ENCODE measurements at places on chromosomes 6 and 20.
A peak's percentile ranks its signal among the peaks of the same experiment; 100 is the strongest.

DNA sequence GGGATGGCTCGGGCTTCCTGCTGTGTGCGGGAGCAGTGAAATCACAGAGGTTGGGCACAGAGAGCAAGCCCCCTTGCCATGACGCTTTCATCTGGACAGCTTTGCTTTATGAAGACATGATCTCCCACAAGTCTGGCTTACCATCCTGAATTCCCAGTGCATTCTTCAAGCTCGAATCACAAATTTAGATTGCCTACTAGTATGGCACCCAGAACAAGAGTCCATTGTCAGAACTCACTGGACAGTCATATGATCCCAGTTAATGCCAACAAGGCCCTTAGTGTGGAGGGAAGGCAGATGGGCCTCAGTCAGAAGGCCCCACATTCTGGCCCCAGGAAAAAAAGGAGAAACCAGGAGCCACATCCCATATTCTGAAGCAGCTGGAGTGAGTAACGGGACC lies 147.3 kb upstream of the FOXQ1 start:
- no peak for DNase-seq

DNA sequence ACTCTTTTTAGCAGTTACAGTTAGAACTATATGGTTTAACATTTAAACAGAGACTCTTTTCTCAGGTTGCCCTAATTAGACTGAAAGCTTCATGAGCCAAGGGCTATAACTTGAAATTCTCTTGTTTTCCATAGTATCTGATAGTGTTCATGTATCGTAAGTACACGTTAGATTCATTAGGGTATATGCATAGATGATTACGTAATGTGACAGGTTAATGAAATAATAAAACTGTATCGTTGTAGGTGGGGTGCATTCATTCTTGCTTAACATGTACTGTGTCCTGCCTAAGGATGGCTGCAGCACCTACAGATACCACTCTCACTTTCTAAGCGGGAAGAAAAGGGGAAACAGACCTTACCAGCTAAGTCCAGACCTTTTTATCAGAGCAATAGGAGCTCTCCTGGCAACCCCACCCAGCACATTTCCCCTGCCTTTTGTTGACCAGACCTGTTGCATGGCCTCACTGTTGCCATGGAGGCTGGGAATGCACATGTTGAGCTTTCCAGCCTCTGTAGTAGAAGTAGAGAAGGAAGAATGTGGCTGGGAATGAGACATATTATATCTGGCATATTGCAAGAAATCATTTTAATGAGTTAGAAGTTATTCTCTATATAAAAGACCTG lies 83.0 kb downstream of the MAP3K4 start:
- no peak for DNase-seq

DNA sequence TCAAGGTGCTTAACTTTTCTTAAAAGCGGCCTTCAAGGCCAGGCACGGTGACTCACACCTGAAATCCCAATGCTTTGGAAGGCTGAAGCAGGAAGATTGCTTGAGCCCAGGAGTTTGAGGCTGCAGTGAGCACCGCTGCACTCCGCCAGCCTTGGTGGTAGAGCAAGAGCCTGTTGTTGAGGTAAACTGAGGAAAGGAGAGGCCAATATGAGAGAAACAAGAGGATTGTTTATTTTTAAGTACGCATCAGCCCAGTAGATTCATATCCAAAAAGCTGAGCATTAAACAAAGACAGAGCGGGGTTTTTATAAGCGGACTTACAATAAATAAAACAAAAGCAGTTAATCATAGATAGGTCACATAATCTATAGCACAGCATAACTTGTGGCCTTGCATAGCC lies 15.0 kb upstream of the GMPR start:
- no peak for DNase-seq

DNA sequence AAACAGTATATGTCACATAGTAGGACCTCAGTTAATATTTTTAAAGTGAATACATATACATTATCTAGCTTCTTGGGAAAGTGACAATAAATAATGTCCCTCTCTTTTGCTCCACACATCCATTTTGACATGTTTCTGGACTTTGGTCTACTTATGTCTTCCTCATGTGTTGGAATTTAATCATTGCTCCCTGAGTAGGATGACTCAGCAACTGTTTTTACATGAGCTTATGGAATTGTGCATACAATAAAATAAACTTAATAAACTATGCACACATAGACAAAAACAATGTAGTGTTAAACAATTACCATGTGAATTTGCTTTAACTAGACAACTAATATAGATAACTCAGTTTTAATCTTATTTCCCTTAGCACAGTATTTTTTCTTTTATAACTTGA lies 503.8 kb downstream of the TFAP2B start:
- no peak for DNase-seq

DNA sequence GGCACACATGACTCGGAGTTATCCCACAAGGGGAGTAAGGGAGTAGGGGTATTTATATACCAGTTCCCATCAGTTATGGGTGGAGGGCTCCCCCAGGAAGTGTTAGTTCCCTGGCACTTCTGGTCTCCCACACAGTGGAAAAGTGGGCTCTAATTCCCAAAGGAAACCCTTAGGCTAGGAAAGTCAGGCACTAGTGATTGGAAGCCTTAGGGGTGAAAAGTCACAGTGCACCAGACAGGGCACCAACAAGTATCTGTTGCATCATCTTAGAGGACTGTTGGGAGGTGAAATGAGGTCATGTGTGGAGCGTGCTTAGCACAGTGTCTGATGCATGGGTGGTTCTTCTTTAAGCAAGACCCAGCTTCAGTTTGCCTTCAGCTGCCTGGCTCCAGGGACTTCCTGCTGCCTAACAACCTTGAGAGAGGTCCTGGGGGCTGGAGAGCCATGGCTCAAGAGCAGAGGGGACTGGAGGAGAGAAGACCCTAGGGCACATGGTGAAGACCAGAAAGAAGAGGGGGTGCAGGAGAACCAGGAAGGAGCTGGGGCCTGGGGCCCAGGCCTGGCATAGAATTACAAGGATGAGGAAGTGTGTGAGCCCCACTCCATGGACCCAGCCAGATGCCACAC lies 7.5 kb upstream of the FOXP4 start:
- peak; percentile 61 for DNase-seq

DNA sequence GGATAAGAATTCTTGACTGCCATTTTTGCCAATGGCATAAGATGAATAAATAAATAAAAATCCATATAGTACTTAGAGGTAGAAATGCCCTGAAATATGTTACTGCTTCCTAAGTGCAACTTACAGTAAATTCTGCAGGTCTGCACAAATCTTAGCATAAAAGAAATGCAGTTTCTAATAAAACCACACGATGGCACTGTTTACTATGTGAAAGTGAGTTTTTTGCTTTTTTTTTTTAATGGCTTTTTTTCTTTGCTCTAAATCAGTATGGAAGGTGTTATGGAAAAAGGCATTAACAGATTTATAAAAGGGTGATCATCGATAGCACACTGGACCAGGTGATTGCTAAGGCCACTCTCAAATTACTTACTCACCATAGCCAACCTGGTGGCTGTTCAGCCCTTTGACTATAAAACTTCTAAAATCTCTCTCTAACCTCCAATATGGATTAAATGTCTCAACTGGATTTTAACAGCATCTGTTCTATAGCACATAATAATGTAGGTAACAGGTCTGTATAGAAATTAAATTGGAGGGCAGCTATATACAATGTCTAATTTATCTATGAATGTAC lies 45.8 kb downstream of the AHI1 start:
- no peak for DNase-seq

GRCh38 chr20:7399114-7399513 lies 541.1 kb downstream of the HAO1 start:
- no peak for DNase-seq

- DNase-seq = no peak
These were observed 68.0 kb upstream of the QKI start for GRCh38 chr6:163346497-163346961.

DNA sequence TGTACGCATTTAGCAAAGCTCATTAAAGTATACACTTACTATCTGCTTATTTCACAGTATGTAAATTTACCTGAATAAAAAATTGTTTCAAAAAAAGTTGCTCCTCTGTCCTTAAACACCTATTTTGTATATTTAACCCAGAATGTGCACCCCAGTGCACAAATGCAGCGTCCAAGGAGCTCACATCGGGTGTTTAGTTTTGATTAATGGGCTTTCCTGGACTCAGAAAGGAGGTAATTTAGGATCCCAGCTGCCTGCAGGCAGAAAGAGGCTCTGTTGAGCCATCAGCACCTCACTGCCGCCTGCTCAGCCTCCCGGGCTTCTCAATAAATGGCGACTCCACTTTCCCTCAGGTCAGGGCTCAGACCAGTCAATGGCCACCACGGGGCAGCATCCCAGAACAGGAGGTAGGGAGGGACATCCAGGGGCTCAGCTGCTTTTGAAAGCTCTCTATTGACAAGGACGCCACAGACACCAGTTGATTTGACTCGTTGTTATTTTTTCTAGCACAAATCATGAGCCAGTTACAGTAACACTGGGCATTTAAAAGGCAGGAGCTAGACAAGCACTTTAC lies 70.2 kb upstream of the TBC1D7 start:
- no peak for DNase-seq

DNA sequence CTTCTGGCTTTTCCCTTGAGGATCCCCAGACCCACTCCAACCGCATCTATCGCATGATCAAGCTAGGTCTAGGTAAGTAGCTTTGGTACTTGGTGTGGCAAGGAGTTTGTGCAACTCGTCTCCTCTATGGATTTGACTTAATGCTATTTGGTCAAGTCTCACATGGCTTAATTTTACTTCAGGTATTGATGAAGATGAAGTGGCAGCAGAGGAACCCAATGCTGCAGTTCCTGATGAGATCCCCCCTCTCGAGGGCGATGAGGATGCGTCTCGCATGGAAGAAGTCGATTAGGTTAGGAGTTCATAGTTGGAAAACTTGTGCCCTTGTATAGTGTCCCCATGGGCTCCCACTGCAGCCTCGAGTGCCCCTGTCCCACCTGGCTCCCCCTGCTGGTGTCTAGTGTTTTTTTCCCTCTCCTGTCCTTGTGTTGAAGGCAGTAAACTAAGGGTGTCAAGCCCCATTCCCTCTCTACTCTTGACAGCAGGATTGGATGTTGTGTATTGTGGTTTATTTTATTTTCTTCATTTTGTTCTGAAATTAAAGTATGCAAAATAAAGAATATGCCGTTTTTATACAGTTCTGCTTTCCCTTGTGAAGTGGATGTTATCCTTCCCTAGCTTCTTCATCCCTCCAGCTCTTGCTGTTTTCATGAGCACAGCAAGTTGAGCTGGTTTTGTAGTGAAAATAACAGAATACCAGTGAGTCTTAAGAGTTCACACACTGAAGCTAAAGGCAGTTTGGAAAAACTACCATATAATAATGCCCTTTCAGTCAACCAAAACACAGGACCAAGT lies 3.8 kb downstream of the SLC35B2 start:
- DNase-seq = no peak

DNA sequence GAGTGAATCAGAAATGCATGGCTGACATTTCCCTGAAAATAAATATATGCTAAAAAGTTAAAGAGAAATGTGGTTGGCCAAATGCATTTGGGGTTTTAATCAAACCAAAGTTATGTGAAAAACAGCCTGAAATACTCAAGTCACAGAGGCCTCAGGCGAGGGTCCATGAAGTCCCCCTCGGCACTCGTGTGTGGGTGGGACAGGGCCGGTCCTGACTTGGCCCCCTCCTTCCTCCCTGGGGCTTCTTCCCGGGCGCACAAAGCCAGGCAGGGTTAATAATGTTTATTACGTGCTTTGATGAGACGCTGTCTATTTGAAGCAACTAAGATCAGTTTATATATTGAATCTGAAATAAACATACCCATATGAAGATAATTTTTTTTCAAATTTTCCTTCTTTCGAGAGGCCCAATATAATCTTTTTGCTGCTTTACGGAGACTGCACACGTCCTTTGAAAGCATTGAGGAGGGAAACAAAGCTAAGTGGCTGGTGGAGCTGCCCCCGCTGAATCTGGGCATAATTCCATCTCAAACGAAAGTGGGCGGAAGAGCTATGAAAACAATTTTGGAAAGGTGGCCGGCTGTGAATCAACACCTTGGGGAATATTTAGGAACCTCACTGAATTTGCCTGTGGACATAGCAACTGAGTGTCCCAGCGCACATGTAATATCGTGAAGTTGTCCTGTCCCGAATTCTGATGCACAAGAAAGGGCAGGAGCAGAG lies 55.8 kb upstream of the SMOC2 start:
- no peak for DNase-seq

- DNase-seq = no peak
These were observed 156.7 kb downstream of the LPA start for GRCh38 chr6:160507420-160507819.

GRCh38 chr6:63389191-63389844 lies 69.5 kb upstream of the LGSN start:
- DNase-seq = no peak

GRCh38 chr20:10319855-10320254 lies 101.2 kb downstream of the SNAP25 start:
- DNase-seq = no peak

DNA sequence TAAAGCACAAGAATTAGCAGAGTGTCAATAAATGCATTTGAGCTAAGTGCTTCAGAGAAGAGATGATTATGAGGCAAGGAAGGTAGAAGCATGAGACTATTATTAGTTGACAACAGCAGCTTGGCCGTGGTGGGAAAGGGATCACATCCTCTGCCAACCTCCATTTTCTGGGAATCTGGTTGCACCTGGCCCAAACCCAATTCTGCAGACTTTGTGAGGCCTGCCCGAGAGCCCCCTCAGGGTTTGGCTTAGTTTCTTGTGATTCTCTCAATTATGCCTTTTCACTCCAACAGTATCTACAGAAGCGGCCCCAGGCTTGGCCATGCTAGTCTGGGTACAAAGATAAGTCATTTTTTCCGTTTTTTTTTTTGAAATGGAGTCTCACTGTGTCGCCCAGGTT lies 111.0 kb upstream of the B3GAT2 start:
- DNase-seq = no peak

DNA sequence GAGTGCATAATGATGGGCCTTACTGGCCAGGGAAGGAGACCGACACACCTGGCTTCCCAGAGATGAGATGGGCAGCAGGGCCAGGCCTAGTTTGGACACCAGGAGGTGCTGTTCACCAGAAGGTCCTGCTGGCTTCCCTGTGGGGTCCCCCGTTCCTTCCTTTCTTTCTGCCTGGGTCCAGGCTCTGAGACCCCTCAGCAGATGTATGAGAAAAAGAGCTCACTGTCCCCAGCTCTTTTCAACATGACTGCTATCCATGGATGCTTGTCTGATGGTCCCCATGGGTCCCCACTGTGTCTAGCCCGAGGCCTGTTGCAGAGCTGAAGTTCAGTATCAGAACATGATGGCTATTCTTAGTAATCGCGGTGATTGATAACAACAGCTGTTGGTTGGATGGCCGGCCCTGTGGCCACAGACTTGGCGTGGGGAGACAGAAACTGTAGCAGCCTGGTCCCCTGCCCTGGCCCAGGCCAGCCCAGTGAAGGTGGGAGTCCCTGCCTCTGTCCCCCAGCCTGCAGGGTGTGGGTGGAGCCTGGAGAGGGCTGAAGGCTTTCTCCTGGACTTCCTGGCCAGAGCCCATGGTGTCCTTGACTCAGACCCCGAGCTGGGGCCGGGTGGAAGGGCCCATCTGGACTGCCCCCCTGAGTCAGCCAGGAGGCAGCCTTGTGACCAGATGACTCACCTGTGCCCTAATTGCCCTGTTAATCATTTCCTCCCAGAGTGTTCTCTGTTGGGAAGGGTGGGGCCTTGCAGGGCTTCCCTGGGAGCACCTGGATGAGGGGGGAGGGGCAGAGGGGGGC lies 9.9 kb upstream of the BAK1 start:
- DNase-seq = no peak

GRCh38 chr20:25586877-25587276 lies 1.5 kb upstream of the NINL start:
- no peak for DNase-seq
